Right kidney (tissue), 9 donors: ENCODE measurements at places on chromosomes 2 and 18.
A peak's percentile ranks its signal among the peaks of the same experiment; 100 is the strongest.

DNA sequence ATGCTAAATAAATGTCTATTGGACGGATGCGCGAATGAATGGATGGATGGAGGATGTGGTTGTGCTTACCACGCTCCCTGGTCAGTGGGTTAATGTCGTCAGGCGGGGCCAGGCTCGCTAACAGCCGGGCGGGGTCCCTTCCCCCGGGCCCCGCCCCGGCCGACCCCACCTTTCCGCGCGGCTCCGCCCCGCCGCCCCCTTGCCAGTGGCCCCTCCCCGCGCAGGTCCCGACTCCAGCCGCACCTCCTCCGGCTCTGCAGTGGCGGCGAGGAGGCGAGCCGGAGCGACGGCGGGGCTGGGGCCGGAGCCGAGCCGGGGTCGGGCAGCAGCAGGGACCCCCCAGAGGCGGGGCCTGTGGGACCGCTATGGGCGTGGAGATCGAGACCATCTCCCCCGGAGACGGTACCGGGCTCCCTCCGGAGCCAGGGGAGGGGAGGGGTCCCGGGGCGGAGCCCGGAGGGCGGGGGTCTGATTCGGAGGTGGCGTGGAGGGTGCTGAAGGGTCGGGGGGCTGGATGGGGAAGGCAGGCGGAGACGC is at the start of gene FKBP1B:
Gene FKBP1B, plus strand, starts transcription at position 257 of the 537 bp plus-strand sequence. Its CDS starts 109 bp downstream, at position 366.
- DNase-seq = peak; percentile 39

DNA sequence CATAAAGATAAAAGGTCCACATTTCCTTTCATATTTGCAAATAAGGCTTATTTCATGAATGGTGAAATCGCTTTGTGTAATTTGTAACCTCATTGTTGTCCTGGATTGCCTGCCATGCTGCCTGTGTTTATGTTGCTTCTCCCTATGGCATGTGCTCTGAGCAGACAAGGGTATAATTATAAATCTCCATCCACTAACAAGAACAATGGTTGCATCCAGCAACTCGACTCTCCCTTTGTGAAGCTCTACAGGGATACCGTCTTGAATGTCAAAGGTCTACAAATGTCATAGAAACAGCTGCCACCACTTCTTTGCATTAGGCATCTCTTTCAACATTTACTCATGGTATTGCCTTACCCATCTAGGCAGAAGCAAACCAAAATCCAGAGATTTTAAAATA is 209.6 kb downstream of the SLC8A1 start:
- DNase-seq = no peak

GRCh38 chr2:240249423-240250149 is 109.1 kb upstream of the OTOS start:
- DNase-seq = no peak

DNA sequence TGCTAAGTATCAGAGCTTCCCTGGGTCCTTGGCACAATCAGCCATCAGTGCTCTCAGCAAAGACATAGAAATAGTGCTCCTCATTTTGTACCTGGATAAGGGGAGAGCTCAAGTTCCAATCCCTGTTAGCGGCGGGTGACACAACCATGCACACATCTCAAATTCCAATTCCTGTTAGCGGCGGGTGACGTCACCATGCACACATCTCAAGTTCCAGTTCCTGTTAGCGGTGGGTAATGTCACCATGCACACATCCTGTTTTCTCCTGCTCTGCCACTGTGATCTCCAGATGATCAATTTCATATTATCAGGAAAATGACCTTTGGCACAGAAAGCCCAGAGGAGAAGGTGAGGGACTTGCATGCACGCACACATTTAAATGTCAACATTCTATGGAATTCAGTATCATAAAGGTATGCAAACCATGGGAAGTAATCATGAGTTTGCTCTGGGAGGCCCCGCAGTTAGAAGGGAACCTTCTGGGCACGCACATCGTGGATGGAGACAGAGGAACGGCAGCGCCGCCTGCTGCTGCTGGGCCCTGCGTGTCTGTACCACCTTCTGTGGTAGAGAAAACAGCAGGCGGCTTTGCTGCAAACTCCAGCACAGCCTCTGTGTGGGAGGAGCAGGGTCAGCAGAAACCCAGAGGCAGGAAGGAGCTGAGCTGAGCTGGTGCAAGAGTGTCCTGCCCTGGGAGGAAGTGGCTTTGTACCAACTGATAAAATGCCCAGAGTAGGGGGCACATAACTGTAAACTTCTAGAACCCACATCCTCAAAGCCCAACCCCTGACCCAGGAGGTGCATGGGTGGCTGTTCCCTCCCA is 77.8 kb downstream of the MBP start:
- DNase-seq = peak; percentile 75

GRCh38 chr2:122251158-122251557 is 495.7 kb downstream of the TSN start:
- no peak for DNase-seq

GRCh38 chr2:160376576-160376975 is 117.0 kb downstream of the RBMS1 start:
- DNase-seq = no peak

GRCh38 chr2:134954065-134954464 is 35.4 kb downstream of the CCNT2 start:
- DNase-seq = no peak

DNA sequence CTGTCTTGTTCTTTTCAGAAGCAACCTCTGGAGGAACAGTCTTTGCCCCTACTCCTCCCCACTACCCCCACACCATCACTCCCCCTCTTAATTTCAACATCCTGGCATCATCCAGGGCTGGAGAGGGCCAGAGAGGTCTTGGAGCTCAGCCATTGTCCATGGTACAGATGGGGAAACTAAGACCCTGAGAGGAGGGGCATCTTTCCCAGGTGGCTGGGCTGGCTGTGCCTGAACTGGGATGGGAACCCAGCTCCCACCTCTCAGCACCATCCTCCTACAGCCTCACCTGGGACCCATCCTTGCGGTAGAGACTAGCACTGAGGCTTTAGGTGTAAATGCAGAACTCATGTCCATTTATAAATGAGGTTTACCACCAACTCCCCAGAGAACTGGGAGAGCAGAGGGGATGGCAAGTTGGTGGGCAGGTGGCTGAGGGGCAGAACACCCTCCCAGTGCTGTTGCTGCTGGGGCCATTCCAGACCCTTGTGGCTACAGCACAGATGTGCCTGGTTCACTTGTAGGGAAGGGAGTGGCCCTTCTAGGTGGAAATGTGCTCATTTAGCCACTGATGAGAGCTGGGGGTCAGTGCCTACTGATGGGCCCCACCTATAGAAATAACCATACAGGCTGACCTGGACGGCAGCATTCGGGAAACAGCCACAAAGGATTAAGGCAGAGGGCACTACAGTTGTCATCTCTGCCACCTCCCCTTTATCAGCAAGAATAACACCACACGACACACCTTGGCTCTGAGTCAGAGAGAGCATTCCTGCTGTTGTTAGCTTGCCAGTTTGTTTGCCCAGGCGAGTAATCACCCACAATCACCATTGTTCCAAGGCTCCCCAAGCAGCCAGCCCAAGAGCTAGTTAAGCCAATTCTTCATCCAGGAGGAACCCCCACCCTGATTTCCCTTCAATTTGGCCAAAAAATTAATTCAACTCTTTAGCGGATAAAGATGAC is 2.1 kb downstream of the MLPH start:
- DNase-seq = no peak

GRCh38 chr18:39962546-39962945 is 1992.5 kb upstream of the PIK3C3 start:
- no peak for DNase-seq

- DNase-seq = no peak
Observed at GRCh38 chr2:46794693-46795317, 120.8 kb downstream of the MCFD2 start.

GRCh38 chr18:2173486-2173885 is 397.8 kb downstream of the METTL4 start:
- no peak for DNase-seq

GRCh38 chr2:80303909-80304837 is at the start of gene LRRTM1:
LRRTM1 (minus strand) TSS chr2:80304752; CDS start chr2:80303819, 933 bp downstream.
- peak; percentile 85 for DNase-seq

DNA sequence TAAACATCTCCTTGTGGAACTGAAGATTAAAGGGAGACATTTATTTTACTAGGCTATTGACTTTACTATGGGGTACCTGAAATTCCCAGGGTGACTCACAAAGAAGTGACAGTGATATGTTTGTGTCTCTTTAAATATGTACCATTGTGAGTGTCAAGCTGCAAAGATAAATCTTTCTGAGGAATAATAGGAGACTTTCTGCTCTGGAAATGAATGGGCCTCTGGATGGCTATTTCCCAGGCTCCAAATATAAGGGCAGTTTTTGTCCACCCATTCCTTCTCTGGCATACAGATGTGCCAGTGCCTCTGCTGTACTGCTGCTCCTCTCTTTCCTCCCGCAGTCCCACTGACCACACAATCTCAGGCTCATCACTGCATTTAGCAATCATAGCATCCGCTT is 586.4 kb upstream of the CNTNAP5 start:
- DNase-seq = no peak

- no peak for DNase-seq
Observed at GRCh38 chr2:206096876-206097275, 10.9 kb upstream of the INO80D start.

DNA sequence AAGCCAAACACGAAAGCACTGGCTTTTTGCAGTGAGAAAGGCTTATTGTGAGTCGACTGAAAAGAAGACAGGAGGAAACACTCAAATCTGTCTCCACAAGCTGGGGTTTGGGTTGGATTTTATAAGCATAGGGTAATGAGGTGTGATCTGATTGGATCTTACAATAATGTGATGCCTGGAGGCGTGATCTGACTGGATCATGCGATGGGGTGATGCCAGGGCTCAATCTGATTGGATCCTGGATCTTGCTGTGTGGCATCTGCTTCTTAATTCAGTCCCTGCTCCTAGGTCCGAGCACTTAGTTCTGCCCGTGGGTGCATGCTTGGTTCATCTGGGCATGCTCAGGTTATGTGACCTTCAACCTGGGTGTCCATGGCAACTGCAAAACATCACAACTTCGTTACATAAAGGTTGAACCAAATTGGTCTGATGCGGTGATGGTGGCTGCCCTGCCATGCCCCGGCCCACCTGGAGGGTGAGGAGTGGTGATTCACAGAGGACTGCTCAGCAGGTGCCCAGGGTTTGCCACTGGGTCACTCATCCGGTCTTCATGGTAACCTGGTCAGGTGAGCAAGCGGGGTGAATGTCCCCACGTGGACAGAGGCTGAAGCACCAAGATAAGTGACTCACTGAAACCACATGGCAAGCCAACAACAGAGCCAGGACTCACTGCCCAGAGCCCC is 111.0 kb downstream of the KCNF1 start:
- no peak for DNase-seq

- no peak for DNase-seq
Observed at GRCh38 chr2:109110170-109110569, 18.8 kb upstream of the SH3RF3 start.

DNA sequence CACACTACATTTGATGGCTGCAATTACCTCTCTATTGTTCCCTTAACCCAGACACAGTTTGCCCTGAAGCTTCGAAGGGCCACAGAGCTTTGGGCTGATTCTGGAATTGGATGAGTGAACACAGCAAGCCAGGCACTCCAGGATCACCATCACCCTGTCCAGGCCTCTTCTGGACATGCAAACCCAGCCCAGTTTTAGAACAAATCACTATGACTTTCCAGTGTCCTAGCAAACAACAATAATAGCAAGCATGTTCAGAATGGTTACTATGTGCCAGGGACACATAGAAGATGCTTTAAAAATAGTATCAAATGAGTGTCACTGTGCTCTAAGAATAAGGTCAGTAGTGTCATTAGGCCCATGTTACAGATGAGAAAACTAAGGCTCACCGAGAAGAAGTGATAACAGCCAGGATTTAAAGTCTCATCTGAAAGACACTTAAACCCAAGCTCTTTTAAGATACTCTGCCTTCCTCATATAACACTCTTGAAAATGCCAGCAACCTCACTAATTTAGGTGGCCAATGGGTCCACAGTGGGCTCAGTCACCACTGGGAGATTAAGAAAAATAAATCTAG is 191.7 kb upstream of the STK17B start:
- DNase-seq = no peak

DNA sequence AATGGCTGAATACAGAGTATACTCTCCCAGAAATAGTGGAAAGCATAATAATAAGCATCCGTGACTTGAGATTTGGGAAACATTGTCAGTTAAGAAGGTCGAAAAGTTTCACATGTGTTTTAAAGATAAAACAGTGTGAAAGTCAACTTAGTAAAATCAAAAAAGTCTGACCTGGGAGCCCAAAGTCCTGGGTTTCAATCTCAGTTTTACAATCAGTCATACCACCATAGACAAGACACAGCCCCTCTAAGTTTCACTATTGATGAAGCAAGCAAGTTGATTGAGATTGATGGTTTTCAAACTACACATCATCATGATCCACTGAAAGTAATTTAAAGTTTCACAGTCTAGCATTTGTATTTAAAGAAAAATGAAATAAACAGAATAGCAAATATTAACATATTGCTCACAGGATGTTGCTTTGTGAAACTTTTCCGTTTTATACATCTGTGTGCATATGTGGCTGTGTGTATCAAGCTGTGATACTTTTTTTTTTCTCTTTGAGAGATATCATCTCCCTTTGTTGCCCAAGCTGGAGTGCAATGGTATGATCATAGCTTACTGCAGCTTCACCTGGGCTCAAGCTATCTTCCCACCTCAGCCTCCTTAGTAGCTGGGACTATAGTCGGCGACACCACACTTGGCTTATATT is 71.1 kb downstream of the PIK3C3 start:
- no peak for DNase-seq

DNA sequence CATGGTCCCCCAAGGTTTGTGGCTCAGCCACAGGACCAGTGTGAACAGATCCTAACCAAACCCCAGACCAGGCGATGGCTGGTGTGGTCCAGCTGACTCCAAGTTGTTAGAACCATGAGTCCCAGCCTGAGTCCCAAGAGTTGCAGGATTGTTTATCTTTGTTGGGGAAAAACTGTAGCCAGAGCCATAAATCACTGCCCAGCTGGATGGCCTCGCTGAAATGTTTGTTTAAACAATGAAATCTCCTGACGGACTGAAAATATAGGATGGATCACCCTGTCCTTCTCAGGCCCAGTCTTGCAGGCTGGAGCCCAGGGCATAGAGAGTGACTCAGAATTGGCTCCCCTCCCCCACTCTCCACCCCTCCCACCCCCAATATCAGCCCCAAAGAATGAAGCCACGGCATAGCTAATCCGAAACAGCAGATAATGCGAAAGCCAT is 36.4 kb downstream of the PKDCC start:
- no peak for DNase-seq

DNA sequence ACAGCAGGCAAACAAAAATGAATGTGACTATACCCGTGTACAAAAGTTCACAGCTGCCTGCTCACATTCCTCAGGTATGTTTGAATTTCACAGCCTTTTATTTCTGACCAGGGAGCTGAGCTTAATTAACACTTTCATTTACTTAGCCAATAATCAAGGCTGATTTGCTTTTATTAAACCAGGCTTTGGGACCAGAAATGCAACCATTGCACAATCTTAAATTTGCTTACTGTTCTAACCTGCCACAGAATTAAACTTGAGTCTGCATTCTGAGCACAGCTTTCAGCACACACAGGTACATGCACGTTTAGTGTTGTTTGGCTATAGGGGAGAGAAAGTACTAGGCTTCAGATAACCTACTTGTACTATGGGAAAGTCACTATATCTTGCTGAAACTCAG is 372.4 kb upstream of the ATP5MC3 start:
- no peak for DNase-seq

- DNase-seq = no peak
Observed at GRCh38 chr2:25981596-25982272, 563 bp downstream of the KIF3C start.

- DNase-seq = no peak
Observed at GRCh38 chr2:7479603-7480002, 562.4 kb downstream of the RNF144A start.

GRCh38 chr2:6617794-6618193 is 247.9 kb downstream of the CMPK2 start:
- DNase-seq = no peak
